ENCODE measurements at places on chromosomes 13 and 19. TPM values are rescaled to one million over a fixed set of nuclear protein-coding genes. Genes with fewer than 3 reads are reported as not detected.

- H3K36me3 ChIP-seq: peaks cover 21% of the 10 kb centered on the region
- no peaks in the 10 kb centered on the region for H3K27me3 ChIP-seq
- H3K27ac ChIP-seq: peak overlapping the region; percentile 53
- no peak for DNase-seq
Measured at GRCh38 chr19:34733266-34733745, 737 bp upstream of the ZNF181 start.

GRCh38 chr13:30204564-30204963 is 102.8 kb downstream of the KATNAL1 start:
- H3K27ac ChIP-seq: no peak overlapping the region
- DNase-seq: no peak
- peaks cover 24% of the 10 kb centered on the region for H3K36me3 ChIP-seq
- no peaks in the 10 kb centered on the region for H3K27me3 ChIP-seq
- no peaks in the 10 kb centered on the region for H3K4me1 ChIP-seq

PCSK4 gene
- 31.6 TPM for total RNA-seq

- H3K4me1 ChIP-seq: no peaks in the 10 kb centered on the region
- H3K36me3 ChIP-seq: peaks cover 4% of the 10 kb centered on the region
- no peak for DNase-seq
- H3K27ac ChIP-seq: peak overlapping the region; percentile 68
- H3K27me3 ChIP-seq: no peaks in the 10 kb centered on the region
Measured at GRCh38 chr19:47002853-47003610, 16.6 kb upstream of the NPAS1 start.

DNA sequence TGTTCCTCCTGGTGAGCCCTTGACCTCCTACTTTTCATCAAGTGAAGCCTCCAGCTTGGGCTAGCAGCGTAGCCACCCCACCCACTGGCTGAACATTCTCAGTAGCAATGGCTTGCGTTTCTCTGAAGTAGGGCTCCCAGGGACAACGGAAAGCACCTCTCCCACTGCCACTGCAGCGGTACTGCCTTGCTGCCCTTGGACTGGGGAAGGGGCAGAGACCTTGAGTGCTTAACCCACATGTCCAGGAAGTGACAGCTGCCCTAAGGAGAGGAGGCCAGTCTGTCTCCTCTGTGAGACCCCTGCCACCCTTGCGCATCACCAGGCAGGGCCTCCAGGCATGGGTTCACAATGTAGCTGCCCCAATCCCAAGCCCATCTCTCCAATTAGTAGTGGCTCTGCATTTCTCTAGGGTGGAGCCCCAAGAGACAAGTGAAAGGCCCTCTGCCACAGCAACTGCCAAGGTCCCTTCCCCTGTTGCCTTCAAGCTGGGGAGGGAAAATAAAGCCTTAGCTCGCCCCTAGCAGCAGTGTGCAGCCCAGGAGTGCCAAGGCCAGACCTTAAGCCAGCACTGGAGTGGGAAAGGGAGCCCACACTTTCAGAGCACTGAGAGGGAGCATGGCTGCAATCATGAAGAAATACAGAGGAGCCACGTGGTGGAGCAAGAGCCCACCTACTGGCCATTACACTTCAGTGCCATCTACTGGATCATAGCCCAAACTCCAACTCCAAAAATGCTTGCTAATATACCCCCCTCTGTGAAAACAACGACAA is 175.9 kb upstream of the TRPC4 start:
- peak; percentile 69 for DNase-seq
- no peaks in the 10 kb centered on the region for H3K36me3 ChIP-seq
- H3K27ac ChIP-seq: no peak overlapping the region
- H3K4me1 ChIP-seq: no peaks in the 10 kb centered on the region
- H3K27me3 ChIP-seq: no peaks in the 10 kb centered on the region
- no peak overlapping the region for H3K4me3 ChIP-seq

DNA sequence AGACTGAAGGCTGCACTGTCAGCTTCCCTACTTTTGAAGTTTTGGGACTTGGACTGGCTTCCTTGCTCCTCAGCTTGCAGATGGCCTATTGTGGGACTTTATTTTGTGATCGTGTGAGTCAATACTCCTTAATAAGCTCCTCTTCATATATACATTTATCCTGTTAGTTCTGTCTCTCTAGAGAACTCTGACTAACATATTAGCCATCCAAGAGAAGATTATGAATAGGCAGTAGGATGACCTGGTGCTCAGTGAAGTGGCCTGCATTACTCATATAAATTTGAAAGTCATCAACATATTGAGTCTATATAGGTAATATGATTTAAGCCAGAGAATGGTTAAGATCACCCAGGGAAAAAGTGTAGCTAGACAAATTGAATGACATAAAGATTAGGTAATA is 136.3 kb upstream of the UFM1 start:
- no peaks in the 10 kb centered on the region for H3K27me3 ChIP-seq
- DNase-seq: no peak
- H3K27ac ChIP-seq: no peak overlapping the region
- no peak overlapping the region for H3K4me3 ChIP-seq
- H3K4me1 ChIP-seq: no peaks in the 10 kb centered on the region

DNA sequence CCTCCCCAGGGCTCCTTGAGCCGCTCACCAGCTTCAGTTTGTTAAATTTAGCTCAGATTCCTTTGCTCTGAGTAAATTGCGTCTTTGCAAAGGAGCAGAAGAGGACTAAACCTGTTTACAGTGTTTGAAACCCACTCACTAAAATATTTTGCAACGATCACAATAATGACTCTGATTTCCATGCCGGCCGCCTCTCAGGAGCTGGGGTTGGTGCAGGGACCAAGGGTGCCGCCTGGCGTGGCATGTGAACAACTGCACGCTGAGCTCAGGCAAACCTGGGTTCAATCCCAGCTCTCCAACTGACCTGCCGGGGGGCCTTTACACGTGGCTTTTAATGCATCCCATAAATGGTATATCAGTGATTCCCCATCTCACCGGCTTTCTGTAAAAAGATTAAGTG is 68.7 kb upstream of the CACNA1A start:
- no peaks in the 10 kb centered on the region for H3K27me3 ChIP-seq
- no peaks in the 10 kb centered on the region for H3K36me3 ChIP-seq
- peak; percentile 60 for DNase-seq
- H3K4me3 ChIP-seq: no peak overlapping the region
- no peaks in the 10 kb centered on the region for H3K4me1 ChIP-seq
